ENCODE measurements at places on chromosomes 2 and 18.

GRCh38 chr2:224426656-224427055, 24.7 kb upstream of the FAM124B start:
- DNase-seq = no peak

GRCh38 chr2:168180483-168180882, 66.9 kb downstream of the STK39 start:
- DNase-seq = no peak

DNA sequence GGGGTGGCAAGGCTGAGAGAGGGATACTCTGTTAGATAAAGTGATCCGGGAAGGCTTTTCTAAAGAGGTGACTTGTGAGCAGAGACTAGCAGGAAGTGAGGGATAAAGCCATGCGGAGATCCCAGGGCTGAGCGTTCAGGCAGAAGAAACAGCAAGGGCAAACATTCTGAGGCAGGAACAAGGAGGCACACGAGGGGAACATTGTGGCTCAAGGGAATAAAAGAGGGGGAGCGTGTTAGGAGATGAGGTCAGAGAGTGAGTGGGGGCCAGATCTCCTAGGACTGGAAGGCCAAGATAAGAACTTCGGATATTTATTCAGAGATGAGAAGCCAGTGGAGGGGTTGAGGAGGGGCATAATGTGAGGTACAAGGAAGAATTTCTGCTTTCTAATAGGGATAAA, 67.1 kb downstream of the ACTR2 start:
- no peak for DNase-seq

DNA sequence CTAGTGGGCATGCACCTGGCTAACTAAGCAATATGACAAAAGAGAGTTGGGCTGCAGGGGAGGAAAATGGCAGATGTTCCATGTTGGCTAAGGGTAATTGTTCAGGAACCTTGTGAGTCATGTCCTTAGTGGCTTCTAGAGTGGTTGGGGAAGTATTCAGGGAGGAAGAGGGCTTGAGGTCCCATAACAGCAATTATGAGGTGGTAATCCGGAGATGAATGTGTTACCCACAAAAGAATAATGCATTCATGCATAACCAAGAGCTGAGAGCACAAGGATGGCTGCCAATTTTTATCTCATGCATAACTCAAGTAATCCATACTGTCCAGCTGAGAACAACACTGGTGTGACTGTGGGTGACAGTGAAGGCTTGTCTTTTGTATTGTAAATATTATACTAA, 42.9 kb downstream of the TMEFF2 start:
- DNase-seq = no peak

GRCh38 chr18:45652303-45653080, 37.2 kb downstream of the SLC14A2 start:
- no peak for DNase-seq

DNA sequence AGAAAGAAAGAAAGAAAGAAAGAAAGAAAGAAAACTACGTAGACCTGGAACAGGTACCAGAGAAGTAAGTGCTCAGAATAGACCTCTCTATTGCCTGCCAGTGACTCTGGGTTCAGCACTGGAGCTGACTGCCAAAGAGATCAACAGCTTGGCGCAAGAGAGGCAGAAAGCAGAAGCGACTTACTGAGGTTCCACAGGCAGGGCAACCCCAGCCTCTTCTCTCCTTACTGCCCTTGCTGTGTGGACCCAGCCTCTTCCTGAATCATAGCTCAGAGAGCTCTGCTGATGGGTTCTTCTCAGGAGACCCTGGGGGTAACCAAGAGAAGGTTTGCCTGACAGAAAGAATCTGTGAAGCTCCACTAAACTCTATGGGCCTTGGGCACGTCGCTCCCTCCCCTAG, 7.1 kb downstream of the CAPN13 start:
- DNase-seq = no peak

GRCh38 chr2:197010200-197011020, 83.9 kb upstream of the PGAP1 start:
- no peak for DNase-seq

DNA sequence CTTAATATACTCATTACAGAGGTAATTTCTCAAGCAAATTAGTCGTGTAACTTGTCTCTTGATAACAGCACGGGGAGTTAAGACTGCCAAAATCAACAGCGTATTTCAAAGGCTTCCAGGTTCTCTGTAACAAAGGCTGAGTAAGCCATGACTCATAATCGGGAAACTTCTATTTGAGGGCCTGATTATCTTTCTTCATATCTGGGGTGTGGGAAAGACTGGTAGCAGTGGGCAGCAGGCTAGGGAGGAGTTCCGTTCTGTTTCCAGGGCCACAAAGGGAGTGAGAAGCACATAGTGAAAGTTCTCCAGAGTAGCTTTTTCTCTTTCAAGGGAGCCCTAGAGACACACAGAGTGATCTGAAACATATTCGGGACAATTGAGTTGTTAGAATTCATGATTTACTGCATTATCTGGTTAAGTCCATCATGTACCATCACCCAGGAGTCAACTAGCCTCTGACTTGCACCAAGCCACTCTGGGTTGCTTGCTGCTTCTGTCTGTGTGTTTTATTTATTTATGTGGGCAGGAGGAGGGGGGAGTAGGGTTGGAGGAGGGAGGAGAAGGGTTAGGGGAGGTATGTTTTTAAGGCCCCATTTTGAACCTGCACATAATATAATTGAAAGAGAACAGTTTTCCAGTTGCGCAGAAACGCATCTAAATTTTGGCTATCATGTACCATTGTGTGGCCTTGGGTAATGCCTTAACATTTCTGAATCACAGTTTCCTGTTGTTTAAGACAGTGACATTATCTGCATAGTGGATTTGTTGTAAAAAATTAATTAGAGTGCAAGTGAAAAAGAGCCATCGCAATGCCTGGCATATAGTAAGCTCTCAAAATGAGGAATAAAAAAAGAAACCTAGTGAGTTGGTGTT, 80.5 kb upstream of the ITPRID2 start:
- no peak for DNase-seq

All from T follicular helper cell (primary cell).